ENCODE measurements at places on chromosomes 2 and 18. TPM values are rescaled to one million over a fixed set of nuclear protein-coding genes. Genes with fewer than 3 reads are reported as not detected.

DNA sequence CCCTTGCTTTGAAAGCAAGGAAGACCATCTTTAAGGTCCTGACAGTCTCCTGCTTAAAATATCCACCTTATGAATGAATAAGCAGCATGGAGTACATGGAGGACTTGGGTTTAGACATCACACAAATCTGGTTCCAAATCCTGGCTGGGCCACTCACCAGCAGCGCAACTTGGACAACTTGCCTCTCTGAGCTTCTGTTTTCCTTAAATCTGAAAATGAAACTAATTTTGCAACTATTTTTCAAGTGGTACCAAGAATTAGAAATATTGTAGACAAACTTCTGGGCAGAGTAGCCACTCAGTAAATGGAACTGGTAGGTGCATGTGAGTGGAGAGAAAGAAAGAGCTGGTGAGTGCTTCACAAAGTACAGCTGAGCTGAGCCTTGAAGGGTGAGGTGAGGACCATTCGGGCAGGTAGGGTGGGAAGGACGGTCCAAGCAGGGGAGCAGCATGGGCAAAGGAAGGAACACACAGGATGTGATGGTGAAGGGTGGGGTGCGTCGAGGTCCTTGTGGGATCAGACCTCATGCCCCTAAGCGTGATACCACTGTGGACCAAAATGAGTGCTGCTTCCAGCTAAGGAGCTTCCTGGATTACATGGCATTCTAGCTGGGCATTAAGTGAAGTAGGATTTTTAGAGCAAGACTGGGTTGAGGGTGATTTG lies 14.4 kb upstream of the TET3 start:
- no peak for DNase-seq

DNA sequence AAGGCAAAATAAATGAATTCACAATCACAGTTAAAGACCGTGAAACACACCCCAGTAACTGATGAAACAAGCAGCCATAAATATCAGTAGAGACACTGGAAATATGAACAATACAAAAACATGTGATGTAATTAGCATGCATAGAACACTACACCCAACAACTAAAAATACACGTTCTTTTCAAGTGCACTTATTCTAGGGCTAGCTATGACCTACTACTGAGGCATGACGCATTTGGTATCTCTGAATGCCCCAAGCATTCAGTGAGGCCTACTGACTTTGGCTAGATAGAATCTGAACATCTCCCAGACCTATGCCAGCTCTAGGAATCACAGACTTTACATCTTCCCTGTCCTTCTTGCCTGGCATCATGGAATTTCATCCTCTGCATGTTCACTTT lies 450.0 kb upstream of the ID2 start:
- no peak for DNase-seq

DNA sequence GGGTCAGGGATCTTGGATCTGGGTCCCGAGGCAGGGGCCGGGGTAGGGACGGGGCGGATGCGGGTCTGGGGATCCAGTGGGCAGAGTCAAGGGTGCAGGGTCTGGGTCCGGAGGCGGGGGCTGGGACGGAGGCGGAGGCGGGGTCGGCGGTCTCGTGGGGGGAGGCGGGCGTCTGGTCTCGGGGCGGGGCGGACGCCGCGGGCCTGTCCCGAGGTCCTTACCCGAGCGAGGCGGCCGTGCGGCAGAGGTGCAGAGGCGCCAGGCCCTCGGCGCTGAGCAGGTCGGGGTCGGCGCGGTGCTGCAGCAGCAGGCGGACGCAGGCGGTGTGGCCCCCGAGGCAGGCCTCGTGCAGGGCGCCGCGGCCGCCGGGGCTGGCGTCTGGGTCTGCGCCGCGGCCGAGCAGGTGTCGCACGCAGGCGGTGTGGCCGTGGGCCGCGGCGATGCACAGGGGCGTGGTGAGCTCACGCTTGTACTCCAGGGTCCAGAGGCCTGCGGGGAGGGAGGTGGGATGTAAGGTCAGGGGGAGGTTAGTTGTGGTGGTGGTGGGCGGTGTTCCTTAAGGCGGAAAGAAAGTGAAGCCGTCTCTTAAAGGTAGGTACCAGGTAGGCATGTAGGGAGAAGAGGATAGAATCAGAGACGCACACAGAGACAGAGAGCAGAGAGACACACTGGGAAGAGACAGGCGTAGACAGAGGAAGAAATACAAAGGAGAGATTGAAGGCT lies 26.6 kb downstream of the ASB18 start:
- no peak for DNase-seq

GRCh38 chr2:232328516-232329460 lies 49.8 kb upstream of the ALPP start:
- DNase-seq: no peak

- DNase-seq: no peak
Measured at GRCh38 chr18:48867978-48868377, 82.8 kb downstream of the SMAD7 start.

- DNase-seq: no peak
Measured at GRCh38 chr2:197159661-197160211, 150.8 kb downstream of the ANKRD44 start.

DNA sequence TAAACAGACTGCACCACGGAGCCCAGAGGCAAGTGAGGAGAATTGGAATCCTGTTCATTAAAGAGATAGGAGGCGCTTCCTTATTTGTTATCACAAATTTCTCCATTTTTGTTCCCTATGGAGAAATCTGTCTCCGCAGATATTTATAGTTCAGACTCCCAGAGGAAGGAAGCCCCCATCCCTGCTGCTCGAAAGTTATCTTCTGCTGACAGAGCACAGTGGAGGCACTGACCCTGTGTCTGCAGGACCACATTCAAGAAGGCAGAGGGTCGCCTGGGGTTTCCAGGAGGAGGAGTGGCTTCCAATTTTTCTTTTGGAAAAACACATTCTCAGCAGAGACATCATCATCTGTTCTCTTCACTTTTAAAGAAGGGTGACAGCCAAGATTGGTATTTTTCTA lies 73.0 kb upstream of the GPR45 start:
- no peak for DNase-seq

Gene MROH2A
- 2.1 TPM for total RNA-seq

Gene OSBPL6
- total RNA-seq: 6.1 TPM

Gene REEP1
- 10.3 TPM for total RNA-seq

Data from esophagus squamous epithelium (tissue), 5 donors.